ENCODE measurements at places on chromosomes 16 and 17.

- DNase-seq = no peak
These were observed 49.9 kb downstream of the TMEM235 start for GRCh38 chr17:78281249-78281845.

GRCh38 chr17:34719569-34719968, 140.2 kb downstream of the TMEM132E start:
- no peak for DNase-seq

DNA sequence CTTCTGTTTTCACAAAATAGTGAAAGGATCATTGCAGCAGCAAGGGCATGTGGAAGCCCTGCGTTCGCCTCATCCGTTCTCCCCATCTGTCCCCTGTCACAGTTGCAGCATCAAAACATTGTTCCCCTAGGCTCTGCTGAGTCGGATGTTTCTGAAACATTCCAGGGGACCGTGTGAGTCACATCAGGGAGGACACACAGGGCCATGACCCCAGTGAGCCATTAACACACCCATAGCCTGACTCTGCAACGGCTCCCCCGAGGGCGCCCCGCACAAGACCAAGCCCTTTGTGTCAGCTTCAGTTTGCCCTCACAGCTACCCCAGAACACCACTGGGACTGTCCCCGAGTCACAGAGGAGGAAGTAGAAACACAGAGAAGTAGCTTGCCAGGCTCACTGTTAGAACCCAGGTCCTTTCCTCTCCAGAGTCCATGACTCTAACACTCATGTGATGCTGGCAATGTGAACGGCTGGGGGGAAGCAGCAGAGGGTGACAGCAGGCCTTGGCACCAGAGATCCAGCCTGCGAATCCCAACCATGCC, 63.3 kb upstream of the HSBP1 start:
- DNase-seq = no peak

- no peak for DNase-seq
These were observed 1.1 kb upstream of the AATK start for GRCh38 chr17:81167194-81167524.

GRCh38 chr17:79629548-79630049, 18.7 kb upstream of the RBFOX3 start:
- no peak for DNase-seq

GRCh38 chr17:56798916-56799315, 34.8 kb downstream of the C17orf67 start:
- DNase-seq = no peak

DNA sequence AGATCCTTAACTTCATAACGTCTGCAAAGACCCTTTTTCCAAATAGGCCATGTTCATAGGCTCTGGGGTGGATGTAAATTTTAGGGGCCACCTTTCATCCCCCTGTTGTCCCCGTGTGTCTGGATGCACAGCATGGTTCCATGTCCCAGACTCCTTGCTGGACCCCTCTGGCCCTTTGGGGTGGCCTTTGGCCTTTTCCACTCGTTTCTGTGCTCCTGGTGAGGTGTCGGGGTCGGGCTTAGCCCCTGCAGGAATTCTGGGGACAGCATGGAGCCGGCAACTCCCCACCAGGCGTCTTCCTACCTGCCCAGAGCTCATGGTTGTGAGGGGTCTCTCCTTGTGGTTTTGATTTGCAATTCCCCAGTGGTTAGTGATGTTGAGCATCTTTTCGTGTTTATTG, 183.5 kb downstream of the SEC14L1 start:
- DNase-seq = no peak

- no peak for DNase-seq
These were observed 118.1 kb downstream of the FTO start for GRCh38 chr16:53821957-53822625.

DNA sequence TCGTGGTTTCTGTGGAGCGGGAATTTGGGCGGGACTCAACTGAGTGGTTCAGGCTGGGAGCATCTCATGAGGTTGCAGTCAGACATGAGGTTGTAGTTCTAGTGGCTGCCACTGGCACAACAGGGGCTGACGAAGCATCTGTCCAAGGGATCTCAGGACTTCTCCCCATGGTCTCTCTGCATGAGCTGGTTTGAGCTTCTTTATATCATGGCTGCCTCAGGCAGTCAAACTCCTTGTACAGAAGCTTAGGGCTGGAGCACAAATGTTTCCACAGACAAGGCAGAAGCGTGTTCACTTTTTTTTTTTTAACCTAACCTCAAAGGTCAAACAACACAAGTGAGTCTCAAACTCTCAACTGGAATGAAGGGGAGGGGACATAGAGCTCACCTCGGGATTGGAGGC, 243.3 kb downstream of the MSI2 start:
- no peak for DNase-seq

GRCh38 chr16:1288813-1289476, 20.5 kb upstream of the UBE2I start:
- no peak for DNase-seq

DNA sequence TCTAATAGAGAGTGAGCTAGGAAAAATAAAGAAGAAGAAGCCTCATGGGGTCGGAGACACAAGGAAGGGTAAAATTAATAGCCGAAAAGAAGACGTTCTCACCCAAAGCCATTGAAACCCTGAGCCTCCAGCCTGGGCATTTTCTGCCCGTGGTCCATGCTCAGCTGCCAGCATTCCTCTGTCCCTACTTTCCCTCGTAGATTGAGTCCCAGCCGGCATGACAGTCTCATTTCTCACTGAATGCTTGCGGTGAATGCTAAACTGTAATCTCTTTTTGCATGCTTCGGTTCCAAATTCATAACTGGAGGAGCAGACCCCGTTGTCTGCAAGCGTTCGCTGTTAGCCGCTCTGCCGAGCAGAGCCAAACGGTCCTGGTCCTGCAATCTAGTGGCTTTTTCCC, 54.0 kb upstream of the COX10 start:
- no peak for DNase-seq
